ENCODE measurements at places on chromosomes 16 and 17.

- DNase-seq = peak; percentile 83
Measured at GRCh38 chr17:28552176-28552999, at the start of gene UNC119. Gene UNC119 (minus strand): TSS chr17:28552624. CDS start chr17:28552557, 67 bp downstream.

DNA sequence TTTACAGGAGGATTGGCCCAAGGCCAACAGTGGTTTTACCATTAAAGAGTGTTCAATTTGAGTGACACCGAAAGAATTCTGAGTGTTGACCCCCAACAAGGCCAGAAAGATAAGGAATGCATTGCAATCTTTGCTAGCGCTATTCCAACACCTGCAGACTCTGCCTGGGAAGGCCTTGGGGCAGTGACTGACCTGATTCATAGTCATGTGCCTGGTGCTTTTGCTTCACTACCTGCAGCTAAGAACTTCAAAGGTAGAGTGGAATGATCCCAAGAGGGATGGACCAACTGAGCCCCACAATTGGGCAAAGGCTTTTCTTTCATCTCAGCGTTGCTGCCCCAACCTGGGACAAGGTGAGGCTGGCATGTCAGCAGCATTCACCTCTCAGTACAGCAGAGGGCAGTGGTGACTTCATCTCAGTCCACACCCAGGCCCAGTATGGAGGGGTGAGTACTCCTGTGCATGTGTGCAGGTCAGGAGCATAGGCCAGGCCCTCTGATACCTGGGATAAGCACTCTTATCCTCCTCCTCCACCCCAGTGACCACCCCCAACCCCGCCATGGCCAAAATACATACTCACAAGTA, 149.6 kb upstream of the GNAO1 start:
- DNase-seq = peak; percentile 39

DNA sequence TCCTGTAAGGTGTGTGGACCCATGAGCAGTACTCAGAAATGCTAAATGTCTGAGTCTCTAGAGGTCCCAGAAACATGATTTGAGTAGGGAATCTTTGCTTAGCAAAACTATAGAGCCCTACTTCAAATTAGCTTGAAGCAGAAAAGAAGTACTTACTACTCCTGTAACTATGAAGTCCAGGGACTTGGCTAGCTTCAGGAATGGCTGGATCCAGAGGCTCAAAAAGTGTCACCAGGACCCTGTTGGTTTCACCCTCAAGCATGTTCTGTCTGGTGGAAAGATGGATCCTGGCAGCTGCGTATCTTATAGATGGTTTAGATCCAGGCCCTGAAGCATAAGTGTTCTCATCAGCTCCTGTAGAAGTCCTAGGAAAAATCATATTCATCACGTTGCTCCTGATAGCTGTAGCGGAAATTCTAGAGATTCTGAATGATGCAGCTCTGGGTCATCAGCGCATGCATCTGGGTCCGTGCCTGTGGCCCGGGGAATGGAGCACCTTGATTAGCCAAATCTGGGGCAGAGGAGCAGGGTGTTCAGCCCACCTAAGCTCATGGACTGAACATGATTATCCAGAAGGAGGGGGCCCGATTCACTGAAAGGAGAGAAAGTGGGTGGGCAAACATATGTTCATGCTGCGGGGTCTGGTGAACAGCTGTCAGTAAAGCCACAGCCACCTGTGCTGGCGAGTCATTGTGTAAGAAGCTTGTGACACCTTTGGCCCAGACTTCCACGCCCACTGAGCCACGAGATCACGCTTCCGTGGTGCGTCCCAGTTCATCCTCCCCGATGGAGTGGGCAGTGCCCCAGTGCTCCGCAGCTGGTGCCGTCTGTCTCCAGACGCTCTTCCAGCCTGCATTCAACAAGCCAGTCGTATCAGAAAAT, 260.6 kb downstream of the CPPED1 start:
- no peak for DNase-seq

DNA sequence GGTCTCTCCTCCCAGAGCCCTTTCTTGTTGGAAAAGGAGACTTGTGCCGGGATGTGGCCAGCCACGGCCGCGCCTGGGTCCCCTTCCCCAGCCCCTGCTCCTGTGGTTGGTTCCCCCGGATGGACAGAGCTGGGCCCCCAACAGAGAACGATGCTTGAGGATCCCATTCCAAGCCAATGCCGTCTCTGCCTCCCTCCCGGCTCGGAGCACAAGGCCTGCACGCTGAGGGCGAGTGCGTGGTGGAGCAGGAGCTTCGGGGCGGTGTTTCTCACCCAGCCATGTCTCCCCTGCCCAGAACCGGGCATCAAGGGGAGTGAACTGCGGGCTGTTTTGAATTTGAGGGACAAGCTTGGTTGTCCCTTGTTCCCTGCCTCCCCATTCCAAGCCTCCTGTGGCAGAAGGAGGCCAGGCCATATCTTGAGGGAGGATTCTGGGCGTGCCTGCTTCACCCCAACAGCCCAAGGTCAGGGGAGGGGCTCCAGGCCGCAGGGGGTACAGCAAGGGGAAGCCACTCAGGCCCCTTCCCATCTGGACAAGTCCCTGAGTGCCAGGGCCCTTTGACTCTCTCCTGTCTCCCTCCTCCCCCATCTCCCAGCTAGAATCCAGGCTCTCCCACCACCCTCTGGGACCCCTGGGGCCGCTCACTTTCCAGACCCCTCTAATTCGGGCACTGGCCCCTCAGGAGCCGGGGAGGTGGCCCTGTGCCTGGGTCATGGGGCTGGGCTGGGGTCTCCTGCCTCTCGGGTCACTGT, 43.6 kb downstream of the SOCS3 start:
- DNase-seq = no peak

Measured in activated T-cell treated with anti-CD3 and anti-CD28 coated beads, Interleukin-2, amount 50 U/mL, for 48 hours (primary cell).